ENCODE measurements at places on chromosomes 11 and 22.

DNA sequence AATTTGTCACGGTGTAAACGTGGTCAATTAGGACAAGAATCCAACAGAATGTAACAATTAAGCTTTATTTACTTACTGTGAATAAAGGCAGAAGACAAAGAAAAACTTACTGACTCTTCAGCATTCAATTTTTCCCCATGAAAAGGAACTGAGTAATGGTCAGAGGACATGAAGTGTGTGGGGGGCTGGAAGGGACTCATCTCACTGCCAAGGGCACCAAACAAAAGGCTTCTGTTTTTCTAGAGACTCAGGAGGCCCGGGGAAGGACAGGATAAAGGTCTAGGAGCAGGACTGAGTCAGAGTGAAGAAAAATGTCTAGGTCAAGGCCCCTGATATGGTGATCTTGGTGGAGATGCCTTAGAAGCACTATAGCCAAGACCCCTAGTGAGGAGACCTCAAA is 564.2 kb upstream of the ANO5 start:
- no peak for DNase-seq

- DNase-seq, result no peak
Observed at GRCh38 chr22:31305194-31305593, 12.9 kb upstream of the PIK3IP1 start.

- no peak for DNase-seq
Observed at GRCh38 chr11:108786281-108786990, 121.6 kb downstream of the DDX10 start.

DNA sequence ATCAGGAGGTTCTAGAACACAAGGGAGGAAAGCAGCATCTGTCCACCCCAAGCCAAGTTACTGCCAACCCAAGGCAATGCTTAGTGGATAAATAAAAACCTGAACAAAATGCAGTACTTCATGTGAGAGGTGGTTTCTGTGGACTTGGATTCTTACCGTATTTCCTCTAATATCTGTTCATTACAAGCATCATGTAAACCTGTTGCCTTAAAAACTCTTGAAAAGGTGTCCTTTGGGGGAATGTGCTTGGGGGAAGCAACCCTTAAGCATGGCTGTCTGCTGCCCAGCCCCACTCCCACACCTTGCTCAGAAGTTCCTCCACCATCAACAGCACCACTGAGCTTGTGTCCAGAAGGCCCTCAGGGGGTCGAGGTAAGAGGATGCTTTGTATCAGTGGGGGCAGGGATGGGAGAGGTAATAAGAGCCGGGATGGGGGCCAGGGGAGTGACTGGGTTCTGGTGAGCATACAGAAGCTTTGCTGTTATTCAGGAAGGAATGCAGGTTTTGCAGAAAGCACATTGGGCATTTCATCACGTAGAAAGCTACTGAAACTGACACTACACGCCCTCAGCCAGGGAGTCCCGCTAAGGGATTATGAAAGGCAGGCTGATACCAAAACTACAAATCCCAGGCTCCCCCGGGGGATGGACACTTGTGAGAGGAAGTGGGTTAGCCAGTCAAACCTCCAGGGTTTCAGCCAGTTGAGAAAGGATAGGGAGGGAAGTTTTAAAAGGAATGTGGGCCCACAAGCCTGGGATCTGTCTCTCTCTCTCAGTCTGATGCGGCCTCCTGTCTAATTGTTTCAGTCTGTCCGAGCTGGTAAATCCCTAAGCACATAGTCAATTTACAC is 52.0 kb downstream of the KCNJ1 start:
- no peak for DNase-seq

DNA sequence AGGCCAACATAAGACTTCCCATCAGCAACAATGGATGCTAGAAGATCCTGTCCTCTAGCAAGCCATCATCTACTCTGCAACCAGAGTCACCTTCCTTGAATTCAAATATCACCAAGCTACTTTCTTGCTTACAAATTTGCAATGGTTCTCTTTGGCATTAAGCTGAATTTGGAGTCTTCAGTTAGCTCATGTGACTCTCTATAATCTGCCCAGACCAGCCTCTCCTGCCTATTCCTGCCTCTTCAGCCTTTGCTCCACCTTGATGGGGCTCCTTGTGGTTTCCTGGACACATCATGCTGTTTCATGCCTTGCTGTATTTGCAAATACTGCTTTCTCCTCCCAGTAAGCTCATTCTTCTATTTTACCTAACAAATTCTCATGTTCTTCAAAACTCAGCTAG is 82.3 kb downstream of the RASSF10 start:
- peak; percentile 29 for DNase-seq

GRCh38 chr11:66933531-66933930 is 24.7 kb downstream of the PC start:
- DNase-seq, result no peak

DNA sequence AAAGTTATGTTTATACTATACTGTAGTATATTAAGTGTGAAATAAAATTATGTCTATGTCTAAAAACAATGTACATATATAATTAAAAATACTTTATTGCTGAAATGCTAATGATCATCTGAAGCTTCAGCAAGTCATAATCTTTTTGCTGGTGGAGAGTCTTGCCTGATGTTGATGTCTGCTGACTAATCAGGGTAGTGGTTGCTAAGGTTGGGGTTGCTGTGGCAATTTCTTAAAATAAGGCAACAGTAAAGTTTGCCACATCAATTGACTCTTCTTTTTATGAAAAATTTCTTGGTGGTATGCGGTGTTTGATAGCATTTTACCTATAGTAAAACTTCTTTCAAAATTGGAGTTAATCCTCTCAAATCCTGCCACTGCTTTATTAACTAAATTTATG is 21.4 kb downstream of the INSC start:
- no peak for DNase-seq

DNA sequence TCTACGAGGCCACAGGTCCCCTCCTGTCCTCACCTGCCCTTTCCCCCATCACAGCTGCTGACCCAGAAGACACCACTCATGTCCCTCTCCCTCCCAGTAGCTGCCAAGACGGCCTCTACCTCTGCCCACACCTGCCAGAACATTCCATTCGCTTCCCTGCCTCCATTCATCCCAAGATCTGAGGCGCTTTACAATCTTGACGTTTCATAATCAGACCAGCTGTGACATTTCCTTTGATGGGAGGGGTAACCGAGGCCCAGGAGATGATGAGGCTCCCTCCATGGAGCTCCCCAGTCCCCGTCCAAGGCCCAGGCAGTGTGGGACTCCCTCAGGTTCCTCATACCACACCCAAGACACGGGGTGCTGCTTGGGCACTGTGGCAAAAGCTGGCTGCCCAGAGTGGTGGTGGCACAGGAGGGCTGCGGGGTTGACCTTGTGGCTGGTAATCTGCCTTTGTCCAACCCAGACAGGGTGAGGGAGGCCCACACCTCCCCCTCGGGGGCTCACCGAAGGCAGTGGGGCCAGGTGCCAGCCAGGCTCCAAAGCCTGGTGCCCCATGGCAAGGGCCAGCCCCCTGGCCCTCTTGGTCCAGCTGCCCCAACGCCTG is 17.3 kb downstream of the PHLDA2 start:
- no peak for DNase-seq

- DNase-seq, result no peak
Observed at GRCh38 chr11:13102865-13103539, 93.9 kb downstream of the RASSF10 start.

DNA sequence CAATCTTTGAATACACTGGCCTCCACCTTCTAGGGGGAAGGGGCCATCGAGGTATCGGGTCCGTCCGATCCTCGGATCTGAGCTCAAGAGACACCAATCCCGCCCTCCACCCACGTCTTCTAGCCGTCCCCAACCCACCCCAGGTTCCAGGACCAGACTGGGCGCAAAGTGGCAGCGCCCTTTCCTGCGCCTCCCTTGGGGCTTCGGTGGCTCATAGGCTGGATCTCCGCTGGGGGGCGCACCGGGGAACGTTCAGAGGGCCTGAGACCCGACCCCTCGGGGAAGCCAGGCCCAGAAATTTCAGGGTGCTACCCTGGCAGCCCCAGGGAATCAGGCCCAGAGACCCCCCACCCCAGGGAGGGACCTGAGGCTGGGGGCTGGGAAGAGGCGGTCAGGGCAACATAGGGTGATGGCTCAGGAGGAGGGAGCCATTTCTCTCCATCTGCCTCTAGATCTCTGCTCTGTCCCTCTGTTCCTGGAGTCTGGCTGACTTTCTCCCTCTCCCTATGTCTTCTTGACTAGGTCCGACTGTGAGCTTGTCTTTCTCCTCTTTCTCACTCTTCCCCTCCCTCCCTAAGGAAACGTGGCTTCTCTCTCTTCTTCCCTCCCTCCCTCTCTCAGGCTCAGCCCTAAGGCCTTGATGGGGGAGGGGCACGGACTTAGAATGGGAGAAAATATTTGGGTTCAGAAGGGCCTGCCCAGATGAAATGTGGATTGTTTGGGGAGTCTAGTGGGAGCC is 1.1 kb downstream of the CREB3L1 start:
- no peak for DNase-seq

DNA sequence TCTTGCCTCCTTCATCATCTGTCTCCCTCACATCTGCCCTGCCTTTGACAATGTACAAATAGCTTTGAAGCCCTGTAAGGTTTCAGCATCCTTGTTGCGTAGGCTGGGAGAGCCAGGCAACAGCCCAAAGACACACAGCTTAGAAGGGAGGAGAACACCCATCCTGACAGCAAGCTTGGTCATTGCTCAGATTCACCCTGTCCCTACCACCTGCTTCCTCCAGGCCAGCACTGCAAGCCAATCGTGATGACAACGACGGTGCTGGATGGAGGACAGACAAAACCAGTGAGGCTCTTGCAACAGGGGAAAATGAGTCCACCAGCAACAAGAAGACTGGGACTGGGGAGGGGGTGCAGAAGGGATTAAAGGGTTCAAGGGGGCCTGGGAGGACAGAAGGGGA is 32.9 kb upstream of the CD5 start:
- DNase-seq, result no peak

DNA sequence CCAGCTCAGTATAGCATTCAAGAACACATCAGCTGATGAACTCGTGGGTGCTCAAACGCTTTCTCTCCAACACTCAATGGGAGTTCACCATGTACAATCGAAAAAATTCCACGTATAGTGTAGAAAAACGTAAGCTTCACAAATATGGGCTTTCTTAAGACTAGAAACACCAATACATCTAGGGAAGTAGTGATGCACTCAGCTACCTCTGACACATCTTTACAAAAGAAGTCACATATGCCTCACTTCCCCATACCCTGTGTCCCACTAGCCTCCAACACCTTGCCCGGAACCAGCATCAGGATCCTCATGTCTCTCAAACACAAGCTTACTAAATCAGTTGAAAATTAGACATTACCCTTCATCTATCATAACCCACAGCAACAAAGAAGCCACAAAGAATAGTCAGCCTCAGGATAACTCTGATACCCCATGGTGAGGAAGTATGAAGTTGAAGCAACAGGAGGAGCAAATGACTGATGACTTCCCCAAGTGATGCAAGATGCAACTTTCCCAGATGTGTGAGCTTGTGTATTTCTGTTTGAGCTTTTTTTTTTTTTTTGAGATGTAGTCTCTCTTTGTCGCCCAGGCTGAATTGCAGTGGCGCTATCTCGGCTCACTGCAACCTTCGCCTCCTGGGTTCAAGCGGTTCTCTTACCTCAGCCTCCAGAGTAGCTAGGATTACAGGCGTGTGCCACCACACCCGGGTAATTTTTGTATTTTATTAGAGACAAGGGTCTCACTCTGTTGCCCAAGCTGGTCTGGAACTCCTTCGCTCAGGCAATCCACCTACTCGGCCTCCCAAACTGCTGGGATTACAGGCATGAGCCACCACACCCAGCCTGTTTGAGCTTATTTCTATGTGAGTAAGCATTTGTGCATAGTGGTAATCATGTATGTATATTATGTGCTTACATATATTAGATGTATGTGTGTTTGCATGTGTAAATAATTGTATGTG is 8.5 kb upstream of the DENND5A start:
- DNase-seq, result no peak

DNA sequence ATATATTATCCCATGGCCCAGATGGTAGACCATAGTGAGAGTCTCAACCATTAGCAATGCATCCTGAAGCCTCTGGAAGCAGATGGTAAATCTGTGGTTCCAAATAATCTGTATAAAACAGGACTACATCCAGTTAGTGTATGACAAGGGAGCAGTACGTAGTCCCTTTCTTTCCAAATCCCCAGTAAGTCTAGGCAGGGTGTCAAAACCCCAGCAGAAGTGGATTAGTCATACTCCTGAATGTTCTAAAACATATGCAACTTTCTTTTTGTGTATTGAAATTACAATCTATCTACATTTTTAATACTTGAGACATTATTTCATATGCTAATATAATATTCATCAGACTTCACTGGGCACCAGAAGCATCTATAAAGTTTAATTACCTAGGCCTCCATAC is 295.1 kb upstream of the ANO5 start:
- no peak for DNase-seq

DNA sequence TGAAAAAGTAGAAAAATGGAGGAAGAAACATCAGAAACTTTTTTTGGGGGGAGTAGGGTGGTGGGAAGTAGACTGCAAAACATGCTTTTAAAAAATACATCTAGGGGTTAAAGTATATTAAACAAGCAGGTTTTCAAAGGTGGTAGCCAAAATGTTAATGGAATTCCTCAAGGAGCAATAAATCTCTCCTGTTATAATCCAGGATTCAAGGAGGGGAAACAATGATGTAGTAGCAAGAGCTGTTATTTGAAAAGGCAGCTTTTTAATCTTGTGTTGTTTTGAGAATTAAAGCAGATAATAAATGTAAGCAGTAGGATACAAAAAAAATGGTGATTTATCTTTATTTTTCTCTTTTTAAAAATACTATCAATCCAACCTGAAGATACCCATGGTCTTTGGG is 736.5 kb upstream of the CCDC90B start:
- no peak for DNase-seq

DNA sequence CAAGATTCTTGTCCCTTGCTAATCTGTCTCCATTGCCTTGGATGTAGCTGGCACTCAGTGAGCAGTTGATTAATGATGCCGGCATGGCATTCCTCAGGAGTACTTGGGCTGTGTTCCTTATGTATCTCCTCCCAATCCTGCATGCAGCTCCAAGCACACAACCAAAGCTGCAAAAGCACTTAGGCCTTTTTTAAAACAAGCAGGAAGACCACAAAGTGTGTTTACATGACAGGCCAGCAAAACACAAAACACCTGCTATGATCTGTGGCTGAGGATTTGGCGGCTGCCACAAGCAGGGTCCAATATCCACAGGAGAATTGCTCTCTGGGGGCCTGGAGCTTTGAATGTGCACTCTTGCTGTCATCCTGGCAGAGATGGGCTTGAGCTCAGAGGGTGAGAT is 8.9 kb downstream of the ABTB2 start:
- DNase-seq, result no peak
